C1 segment of cervical spinal cord (tissue), 14 donors: ENCODE measurements at places on chromosomes 13 and 19.

GRCh38 chr13:100707818-100708740, 33.5 kb upstream of the TMTC4 start:
- no peak for DNase-seq

DNA sequence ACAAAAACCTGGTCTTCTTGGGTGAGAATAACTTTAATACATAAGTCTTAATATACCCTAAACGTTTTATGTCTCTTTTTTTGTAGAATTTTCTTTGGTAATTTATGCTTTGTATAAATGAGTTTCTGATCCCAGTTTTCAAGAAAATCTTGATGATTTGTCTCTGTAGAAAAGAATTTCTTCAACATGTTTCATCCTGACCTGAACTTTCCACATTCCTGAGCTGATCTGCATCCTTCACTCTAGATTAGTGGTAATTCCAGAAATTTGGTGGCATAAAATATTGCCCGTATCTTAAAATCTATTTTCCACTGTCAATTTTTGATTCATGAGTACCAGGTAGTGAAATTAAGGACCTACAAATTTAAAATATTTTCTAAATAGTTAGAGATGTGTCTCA, 16.3 kb downstream of the ZNF714 start:
- no peak for DNase-seq

- DNase-seq: no peak
Measured at GRCh38 chr13:51551416-51551815, 32.8 kb upstream of the WDFY2 start.

GRCh38 chr13:43263047-43263446, 239.7 kb downstream of the DNAJC15 start:
- no peak for DNase-seq
